CD4-positive, alpha-beta T cell treated with Interleukin-4 for 1 hour (primary cell): ENCODE measurements at places on chromosomes 2 and 18.
A peak's percentile ranks its signal among the peaks of the same experiment; 100 is the strongest.

- no peak for DNase-seq
These were observed 399.2 kb downstream of the CPS1 start for GRCh38 chr2:210955591-210955990.

GRCh38 chr18:49944663-49945062 lies 131.3 kb upstream of the ACAA2 start:
- DNase-seq, result peak; percentile 6

GRCh38 chr2:74063486-74063885 lies 78.8 kb downstream of the TET3 start:
- DNase-seq, result no peak

DNA sequence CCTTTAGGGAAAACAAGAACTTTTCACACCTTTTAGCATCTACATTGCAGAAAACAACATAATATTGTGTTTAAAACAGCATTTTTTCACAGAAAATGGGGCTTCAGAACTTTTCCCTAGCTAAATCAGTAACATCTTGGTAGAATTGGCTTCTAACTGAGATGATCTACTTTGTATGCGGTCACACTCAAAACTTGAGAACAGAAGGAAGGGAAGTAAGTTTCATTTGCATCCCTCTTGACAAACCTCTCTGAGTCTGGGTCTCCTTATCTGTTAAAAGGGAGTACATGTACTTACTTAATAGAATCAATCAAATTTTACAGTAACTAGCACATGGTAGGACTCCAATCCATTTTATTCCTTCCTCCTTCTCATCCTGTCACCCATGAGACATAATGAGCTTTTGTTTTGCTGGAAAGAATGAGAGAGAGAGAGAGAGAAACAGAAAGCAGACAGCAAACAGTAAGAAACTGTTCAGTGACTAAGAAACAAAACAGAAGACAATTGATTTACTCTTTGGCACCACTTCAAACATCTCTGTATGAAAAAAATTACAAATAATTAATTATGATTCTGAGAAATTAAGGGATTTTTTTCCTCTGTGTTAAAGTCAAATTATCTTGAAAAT lies 387.3 kb downstream of the SATB2 start:
- no peak for DNase-seq

- no peak for DNase-seq
These were observed 18.9 kb upstream of the ANKRD62 start for GRCh38 chr18:12074736-12075135.

- no peak for DNase-seq
These were observed 1111.9 kb upstream of the GYPC start for GRCh38 chr2:125543968-125544514.

DNA sequence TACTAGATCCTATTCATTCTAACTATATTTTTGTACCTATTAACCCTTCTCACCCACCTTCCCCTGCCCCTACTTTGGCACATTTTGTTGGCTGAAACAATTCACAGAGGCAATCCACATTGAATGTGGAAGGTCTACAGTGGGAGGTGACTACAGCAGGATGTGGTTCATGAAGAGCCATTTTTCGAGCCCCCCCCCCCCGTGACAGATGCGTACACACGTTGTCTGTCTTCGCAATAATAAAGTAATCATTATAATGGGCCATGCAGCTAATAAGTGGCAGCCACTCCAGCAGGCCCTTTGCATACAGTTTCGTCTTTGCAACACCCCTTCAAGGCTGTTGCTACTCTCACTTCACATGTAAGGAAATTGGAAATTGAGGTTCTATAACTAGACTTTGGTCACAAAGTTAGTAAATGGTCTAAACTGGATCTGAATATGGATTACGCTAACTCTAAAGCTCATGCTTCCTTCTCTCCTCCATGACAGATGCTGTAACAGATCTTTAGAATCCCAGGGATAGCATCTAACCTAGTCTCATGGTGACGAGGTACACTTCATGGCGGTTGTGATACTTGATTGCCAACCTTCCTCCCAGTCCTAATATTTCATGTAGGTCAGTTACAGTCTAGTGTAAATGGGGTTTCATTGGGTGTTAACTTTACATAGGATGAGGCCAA lies 176.8 kb downstream of the MYCN start:
- DNase-seq, result no peak

- DNase-seq, result no peak
These were observed 4.3 kb downstream of the DBI start for GRCh38 chr2:119371111-119371510.

- no peak for DNase-seq
These were observed 482.4 kb upstream of the GCFC2 start for GRCh38 chr2:76193089-76193488.

- no peak for DNase-seq
These were observed 134.3 kb upstream of the HAAO start for GRCh38 chr2:42926434-42927333.

- DNase-seq, result no peak
These were observed 6.0 kb upstream of the DTNA start for GRCh38 chr18:34704074-34704473.
